ENCODE measurements at places on chromosomes 4 and X.

- DNase-seq = no peak
Observed at GRCh38 chrX:149652232-149652981, 20.8 kb upstream of the TMEM185A start.

GRCh38 chr4:88090898-88091297, 67.5 kb downstream of the ABCG2 start:
- no peak for DNase-seq

DNA sequence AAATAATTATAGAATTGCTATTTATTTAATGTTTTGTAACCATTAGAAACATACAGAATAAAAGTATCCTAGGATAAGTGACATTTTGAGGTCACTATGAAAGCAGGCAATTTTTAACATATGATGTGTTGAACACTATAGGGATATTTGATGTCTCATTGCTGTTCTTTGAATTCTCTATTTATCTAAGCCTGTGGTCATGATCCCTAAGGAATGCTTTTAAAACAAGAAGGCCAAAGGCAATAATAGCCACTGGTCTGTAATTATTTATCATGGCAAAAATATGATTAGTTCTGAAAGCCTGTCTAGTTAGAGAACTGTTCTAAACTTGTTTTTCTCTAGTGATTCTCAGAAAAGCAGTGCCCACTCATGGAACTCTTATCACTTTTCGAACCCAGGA, 186.6 kb downstream of the RPA4 start:
- DNase-seq = no peak

- DNase-seq = no peak
Observed at GRCh38 chr4:42396752-42397634, at the start of gene SHISA3. SHISA3 (plus strand) TSS chr4:42397488; CDS start chr4:42398057, 569 bp downstream.

DNA sequence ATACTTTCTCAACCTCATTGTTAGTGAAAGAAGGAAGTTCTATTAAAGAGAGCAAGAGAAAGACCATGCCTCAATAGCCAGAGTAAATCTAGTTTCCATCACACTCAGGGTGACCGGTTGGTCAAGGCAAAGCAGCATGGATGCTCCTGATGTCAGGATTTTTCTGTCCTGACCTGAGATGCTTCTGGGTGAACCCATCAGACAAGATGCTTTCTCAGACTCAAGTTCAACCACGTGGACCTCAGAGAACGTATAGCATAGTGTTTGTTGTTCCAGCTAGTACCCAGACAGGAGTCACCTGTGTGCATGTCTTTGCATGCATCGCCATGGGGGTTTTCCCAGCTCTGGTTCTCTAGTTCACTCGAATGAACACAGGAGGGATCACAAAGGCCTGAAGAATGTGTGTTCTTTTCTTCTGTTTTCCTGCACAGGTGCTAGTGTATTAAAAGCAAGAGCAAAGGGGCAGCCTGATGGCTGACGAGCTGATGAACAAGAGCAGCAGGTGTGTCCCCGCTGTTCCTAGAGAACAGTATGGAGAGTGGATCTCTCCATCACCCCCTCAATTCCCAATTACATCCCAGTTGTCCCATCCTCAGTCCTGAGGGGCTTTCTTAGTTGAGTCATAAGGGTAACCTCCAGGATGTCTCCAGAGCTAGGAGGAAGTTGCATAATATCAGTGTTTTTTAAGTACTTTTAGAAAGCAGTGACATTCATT, 110.5 kb upstream of the ENPP6 start:
- DNase-seq = no peak

All from NCI-H446 (cell line).